H9 (cell line): ENCODE measurements at places on chromosomes 7 and 10.

DNA sequence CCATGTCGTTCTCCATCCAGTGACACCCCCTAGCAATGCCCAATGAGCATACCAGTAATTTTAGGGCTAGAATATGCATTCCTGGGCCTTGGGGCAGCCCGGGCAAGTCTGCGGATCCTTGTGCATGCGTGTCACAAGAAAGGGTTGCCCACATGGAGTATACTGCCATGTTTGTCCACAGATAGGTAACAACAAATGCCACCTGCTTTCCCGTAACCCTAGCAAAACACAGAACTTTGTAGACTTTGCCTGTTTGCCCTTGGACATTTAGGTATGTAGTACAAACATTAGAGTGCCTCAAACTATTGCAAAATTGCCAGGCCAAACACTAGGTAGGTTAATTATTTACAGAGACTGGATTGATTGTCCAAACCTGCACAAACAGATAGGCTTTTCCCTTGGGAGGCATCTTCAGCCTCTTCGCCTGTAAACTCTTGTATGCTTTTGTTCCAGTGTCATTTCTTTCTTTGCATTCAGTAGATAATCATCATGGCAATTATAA, 117.0 kb downstream of the ADCY1 start:
- DNase-seq = no peak

GRCh38 chr10:114174695-114175188, 739 bp upstream of the CCDC186 start:
- peak; percentile 58 for DNase-seq

DNA sequence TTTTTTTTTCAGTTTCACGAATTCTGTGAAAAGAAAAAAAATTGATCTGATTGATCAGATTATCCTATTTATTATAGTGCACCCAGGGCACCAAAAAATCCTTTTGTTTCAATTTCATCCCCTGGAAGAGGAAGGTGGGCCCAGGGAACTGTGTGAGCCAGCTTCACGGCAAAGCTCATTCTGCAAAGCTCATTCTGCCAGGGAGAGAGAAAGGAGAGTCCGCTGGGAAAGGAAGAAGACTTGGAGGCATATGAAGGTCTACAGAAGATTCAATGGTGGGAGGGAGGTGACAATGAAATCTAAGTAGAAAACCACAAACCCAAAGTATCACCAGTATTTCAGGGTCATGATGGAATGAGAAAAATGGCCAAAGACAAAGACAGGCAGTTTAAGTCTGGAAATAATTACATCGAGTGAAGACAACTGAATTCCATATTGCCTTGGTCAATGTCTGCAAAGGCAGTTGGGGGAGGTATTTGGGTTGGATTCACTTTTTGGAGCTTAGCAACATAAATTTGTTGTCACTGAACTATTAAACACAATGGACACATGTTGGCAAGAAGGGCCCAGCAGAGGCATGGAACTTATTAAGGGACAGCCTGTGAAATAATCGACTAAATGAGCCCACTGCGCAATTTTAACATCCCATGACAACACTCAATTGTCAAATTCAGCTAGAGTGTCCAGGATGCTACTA, 587.8 kb upstream of the MKI67 start:
- no peak for DNase-seq

DNA sequence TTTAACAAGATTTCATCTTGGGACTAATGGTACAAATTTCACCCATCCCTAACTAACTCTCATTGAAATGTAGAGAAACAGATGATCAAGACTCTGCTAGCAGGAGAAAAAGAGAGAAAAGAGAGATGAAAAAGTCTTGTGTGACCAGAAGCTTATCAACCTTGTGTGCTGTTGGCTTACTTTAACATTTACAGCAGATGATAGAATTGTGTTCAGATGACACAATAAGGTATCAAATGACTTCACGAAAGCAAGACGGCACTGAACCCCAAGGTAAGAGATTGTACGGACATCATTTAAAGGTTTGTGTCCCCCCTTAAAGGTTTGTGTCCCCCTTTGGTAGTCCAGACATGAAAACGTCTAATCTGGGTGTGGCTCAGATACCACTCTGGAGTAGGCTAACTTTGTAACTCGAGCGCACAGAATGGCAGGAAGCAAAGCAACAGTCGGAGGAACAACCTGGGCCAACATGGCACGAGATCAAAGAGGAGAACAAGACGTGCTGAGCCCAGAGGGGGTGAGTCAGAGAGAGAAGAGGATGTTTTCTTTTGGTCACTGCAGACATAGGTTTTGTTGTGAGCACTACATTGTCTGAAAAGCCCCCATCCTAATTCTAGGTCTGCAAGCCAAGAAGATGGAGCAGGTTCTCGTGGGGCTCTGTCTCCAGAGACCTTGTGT, 10.4 kb upstream of the LMBR1 start:
- no peak for DNase-seq

- DNase-seq = no peak
These were observed 58.4 kb upstream of the FGL2 start for GRCh38 chr7:77258014-77258413.

- no peak for DNase-seq
These were observed 133.4 kb downstream of the MAD1L1 start for GRCh38 chr7:2099048-2099957.

GRCh38 chr7:50317221-50317678, 12.7 kb downstream of the IKZF1 start:
- no peak for DNase-seq

GRCh38 chr10:103661198-103661950, 167.9 kb downstream of the NEURL1 start:
- DNase-seq = peak; percentile 86

GRCh38 chr10:10985361-10985760, 32.3 kb upstream of the CELF2 start:
- no peak for DNase-seq

- no peak for DNase-seq
These were observed 8.0 kb downstream of the FAM200A start for GRCh38 chr7:99543916-99544315.

DNA sequence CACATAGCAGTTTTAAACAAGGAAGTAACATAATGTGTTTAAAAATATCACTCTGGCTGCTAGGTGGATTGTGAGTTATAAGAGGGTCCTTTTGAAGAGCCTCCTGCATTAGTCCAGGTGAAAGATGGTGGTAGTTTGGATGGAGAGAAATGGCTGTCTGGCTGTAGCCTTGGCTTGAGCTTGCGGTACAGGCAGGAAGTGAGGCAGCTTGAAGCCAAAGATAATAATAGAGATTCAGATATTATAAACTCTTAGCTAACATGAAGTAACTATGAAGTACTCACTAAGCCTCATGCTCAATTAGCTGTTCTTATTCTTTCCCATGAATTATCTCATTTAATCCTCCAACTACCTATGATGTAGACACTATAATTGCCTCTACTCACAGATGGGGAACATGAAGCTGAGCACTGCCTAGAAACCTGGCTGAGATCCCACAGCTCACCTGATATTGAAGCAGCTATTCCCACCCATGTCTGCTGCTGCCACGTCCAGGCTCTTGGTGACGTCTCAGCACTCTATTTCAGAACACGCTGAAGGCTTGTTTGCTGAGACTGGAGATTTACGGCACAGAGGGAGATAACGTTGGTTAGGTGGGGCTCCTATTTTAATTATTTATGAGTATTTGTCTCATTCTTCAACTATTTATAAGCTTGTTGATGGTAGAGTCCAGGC, 10.4 kb downstream of the C10orf120 start:
- DNase-seq = no peak

- DNase-seq = no peak
These were observed 79.2 kb downstream of the HGF start for GRCh38 chr7:81690688-81691087.

- DNase-seq = peak; percentile 25
These were observed 86.4 kb downstream of the NKX6-2 start for GRCh38 chr10:132699411-132700155.

DNA sequence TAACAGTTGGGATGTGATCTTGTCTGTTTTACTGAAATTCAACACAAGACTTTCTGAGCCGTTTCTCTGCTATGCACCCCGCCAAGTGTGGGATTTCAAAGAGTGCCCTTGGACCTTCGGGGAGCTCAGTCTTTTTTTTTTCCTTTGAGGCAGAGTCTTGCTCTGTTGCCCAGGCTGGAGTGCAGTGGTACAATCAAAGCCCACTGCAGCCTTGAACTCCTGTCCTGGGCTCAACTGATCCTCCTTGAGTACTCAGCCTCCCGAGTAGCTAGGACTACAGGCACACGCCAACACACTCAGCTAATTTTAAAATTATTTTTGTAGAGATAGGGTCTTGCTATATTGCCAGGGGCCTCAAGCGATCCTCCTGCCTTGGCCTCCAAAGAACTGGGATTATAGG, 162.9 kb downstream of the BAMBI start:
- DNase-seq = no peak

DNA sequence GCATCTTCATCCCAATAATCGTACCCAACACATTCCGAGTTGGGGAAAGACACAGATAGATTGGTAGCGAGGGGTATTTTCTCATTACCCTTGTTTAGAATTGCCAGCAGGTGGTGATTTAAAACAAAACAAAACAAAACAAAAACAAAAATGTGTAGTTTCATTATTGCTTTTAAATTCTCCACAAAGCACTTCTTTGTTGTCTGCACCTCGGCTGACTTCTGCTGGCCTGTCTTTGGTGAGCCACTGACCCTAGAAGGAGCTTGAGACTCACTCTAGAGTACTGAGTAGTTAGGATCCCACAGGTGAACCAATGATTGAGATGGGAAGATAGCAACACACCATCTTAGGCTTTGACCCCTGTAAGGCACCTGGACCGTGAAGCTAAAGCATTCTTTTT, 105.4 kb upstream of the BET1 start:
- no peak for DNase-seq

GRCh38 chr10:110141871-110142635, 65.4 kb upstream of the MXI1 start:
- no peak for DNase-seq

GRCh38 chr10:87534173-87534858, 29.6 kb downstream of the MINPP1 start:
- DNase-seq = no peak

DNA sequence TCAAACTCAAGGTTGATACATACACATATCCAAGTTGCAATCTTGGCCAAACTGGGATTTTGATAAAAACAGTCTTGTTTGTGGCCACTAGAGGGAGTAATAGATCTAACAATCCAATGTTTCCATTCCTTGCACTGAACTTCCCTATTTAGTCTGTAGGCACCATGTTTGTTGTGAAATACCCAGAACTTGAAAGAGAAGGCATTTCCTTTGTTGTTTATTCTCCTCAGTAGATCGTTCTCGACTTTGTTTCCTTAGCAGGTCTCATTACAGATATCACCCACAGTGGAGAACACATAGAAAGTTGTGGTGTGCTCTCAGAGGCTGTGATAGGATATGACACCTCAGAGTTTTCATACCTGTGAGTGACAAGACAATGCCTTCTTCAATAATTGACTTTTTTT, 70.3 kb upstream of the MXI1 start:
- DNase-seq = no peak
